ENCODE measurements at places on chromosomes 1 and 21.

- DNase-seq, result peak; percentile 48
Measured at GRCh38 chr1:109669246-109669948, 1.5 kb downstream of the GSTM2 start.

DNA sequence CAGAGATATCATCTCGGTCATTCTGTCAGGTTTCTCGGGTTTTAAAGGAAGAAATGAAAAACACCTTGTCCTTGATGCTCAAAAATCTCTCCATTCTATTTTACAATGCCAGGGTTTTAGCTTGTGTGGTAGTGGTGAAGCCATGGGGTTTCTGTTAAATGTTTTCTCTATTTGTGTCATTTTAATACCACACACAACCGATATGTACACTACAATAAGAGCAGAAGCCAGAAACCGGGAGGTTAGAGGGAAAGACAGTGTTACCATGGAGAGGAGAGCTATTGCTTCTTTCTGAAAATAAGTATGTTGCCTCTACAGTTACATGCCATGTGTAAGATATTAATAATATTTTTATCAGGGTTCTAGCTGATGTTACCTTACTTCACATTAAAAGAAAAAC is 2.8 kb downstream of the SLC35D1 start:
- DNase-seq, result no peak

- DNase-seq, result no peak
Measured at GRCh38 chr1:176959191-176959820, 205.2 kb downstream of the ASTN1 start.

DNA sequence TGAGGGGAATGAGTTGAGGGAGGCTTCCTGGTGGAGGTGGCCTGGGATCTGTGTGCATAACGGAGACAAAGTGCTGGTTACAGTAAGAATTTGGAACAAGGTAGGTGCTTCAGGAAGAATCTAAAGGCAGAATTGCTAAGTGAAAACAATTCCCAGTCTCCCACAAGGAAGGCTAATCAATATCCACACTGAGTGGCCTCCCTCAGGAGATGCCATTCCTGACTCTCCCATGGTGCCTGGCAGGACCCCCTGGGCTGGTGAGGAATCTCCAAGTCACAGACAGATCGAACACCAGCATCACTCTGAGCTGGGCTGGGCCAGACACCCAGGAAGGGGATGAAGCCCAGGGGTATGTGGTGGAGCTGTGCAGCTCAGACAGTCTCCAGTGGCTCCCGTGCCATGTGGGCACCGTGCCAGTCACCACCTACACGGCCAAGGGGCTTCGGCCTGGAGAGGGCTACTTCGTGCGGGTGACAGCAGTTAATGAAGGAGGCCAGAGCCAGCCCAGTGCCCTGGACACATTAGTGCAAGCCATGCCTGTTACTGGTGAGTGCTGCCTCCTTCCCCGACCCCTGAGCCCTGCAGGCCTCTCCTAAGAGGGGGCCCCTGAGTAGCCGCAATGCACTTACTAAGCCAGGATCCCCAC is 30.7 kb downstream of the IGFN1 start:
- no peak for DNase-seq

- no peak for DNase-seq
Measured at GRCh38 chr1:53350853-53351767, 23.2 kb upstream of the LRP8 start.

- DNase-seq, result no peak
Measured at GRCh38 chr1:229169399-229169798, 101.5 kb upstream of the RAB4A start.

GRCh38 chr1:41023279-41023990 is 1.9 kb upstream of the SLFNL1 start:
- DNase-seq, result no peak

GRCh38 chr21:36889401-36889800 is 77.1 kb downstream of the HLCS start:
- no peak for DNase-seq

DNA sequence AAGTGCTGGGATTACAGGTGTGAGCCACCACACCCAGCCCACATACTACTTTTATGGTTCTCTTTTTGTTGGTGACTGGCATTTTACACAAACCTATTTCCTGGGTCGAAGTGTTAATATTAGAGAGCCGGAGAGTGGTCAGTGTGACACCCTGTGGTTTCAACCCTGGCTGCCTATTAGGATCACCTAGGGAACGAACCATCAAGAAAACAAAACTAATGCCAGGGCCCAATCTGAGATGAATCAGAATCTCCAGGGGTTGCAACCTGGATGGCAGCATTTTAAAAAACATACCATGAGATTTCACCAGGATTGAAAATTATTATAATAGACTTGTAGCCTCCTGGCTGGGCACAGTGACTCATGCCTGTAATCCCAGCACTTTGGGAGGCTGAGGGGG is 6.1 kb downstream of the MRPS21 start:
- no peak for DNase-seq

DNA sequence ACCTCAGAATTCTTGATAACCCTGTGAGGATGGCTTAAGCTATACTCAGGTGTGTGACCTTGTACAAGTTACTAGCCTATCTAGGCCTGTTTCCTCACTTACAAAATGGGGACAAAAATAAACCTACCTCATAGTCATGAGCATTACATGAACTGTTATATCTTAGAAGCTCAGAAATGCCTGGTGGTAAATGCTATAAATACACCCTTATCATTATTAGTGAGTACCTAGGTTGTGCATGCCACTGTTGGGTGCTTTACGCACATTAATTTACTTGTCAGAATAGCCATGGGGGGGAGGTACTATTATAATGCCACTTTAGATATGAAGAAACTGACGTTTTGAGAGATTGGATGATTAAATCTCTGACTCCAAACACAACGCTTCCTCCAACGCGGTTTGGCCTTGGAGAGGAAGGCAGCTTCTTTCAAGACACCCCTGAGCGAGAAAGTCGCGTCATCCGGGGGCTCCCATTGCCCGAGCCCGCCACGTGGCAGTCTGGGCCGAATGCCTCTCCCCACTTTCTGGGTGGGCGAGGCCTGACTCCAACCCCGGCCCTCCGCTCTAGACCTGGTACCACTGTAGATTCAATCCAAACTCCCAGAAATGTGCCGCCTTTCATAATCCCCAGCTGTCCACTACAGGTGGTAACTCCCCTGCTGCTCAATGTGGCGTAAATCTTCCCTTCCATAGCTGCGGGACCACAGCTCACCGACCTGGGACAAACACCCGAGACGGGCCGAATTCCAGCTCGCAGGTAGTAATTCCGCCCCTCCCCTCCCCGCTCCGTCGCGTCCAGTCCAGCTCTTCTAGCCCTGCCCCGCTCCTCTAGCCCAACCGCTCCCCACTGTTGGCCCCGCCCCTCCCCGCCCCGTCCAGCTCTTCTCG is 771 bp upstream of the RAD54L start:
- peak; percentile 90 for DNase-seq

DNA sequence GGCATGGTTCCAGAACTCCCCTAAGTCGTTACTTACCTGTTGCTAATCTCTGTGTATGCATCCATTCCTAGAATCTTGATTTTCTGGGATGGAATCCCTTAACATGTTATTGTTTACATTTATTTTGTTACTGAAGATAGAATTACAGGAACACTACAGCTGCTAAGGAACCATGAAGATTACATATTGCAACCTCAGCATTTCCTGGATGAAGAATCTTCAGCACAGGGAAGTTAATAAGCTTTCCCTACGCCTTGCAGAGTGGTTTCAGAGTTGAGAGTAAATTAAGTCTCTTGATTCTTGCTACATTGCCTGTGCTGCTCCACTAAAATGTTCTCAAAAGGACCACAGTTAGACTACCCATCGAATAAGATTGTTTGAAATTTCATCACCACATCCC is 31.4 kb upstream of the GBP6 start:
- DNase-seq, result no peak

DNA sequence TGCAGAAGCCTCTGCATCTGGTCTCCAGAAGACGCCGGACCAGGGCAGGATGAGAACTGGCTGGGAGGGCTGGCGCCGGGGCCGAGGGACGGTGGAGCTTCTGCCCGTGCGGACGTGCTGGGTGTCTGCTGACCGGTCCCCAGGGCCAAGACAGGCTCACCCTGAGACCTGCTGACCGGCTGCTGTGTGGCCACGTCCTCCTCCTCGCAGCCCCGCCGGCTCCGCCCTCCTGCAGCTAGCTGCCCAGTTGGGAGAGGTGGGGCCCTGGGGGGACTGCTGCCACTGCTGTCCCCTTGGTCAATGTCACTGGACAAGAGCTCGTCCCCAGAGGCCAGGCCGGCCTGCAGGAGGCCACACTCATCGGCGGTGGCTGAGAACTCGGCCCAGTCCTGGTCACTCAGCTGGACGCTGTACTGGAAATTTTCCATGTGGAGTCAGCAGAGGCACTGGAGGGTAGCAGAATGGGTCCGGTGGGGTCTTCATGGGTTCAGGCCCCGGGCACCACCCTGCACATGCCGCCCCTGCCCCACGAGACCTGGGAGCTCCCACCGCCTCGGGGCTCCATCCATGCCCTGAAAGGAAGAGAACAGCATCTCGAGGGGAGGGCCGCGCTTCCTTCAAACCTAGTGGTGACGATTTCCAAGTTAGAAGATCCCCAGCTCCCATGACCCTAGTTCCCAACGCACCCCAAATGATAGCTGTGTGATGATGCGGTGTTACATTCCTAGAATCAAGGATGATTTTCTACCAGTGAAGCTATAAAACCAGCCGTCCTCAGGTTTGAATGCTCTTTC is 1.1 kb downstream of the PERM1 start:
- DNase-seq, result no peak

GRCh38 chr1:41486371-41487125 is 2.1 kb upstream of the EDN2 start:
- DNase-seq, result no peak

- no peak for DNase-seq
Measured at GRCh38 chr1:223008808-223009207, 134.2 kb downstream of the TLR5 start.

DNA sequence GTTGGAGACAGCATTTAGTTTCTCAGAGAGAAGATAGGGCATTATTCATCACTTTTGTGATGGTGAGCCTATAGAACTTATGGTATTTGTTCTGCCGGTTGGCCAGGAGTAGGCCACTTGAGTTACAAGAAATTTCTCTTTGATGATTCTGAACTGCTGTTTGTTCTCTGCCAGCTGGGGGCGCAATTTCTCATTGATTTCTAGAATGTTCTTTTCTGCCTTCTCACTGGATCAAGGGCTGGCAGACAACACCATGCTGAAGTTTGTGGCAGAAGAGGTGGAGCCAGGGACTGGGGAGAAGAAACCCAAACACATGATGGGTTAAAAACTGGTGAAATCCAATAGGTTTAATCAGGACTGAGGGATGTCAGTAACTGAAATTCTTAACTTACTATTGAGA is 360.6 kb downstream of the FAM72C start:
- DNase-seq, result peak; percentile 0

- DNase-seq, result no peak
Measured at GRCh38 chr1:118983558-118984041, 4.5 kb downstream of the TBX15 start.

DNA sequence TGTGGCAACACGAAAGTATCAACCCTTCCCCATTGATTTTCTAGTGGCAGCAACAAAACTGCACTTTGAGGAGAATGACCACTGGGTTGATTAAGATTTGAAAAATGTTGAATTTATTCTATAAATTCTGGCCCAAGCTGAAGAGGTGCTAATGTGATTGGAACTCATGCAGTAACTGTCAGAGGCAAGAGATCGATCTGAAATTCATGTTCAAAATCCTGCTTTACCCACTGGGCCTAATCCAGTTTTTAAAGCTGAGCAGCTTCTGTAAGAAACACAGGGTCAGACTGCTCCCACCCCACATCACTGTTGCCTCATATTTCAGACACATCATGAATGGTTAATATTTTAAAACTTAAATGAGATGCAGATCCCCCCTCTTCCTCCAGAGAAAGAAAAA is 617.5 kb upstream of the BEND5 start:
- DNase-seq, result no peak

GRCh38 chr1:87203904-87204303 is 124.8 kb upstream of the LMO4 start:
- DNase-seq, result no peak

- peak; percentile 71 for DNase-seq
Measured at GRCh38 chr1:50959303-50959912, 659 bp downstream of the FAF1 start.

- DNase-seq, result peak; percentile 17
Measured at GRCh38 chr1:33168556-33169289, 13.1 kb downstream of the TRIM62 start.

GRCh38 chr1:239617259-239617658 is 230.9 kb downstream of the CHRM3 start:
- DNase-seq, result no peak

DNA sequence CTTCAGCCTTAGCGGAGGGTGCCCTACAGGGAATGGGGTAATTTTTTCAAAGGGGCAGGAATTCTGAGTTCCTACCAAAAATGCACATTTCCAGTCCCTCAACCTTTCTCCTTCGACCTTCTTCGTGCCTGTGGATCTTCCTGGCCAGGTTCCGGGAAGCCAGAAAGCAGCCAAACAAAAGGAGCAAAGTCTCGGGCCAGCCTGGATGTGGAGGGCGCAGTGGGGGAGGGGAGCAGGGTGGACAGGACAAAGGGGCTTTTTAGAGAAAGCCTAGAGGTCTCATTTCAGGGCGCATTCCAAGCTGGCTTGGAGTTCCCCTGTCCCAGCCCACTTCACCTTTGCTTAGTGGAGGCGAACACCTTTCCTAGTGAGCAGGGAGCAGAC is 2.9 kb upstream of the INAVA start:
- no peak for DNase-seq

- DNase-seq, result no peak
Measured at GRCh38 chr1:223872308-223872901, 26.7 kb upstream of the TP53BP2 start.

GRCh38 chr1:4175566-4176405 is 275.7 kb upstream of the C1orf174 start:
- DNase-seq, result no peak

DNA sequence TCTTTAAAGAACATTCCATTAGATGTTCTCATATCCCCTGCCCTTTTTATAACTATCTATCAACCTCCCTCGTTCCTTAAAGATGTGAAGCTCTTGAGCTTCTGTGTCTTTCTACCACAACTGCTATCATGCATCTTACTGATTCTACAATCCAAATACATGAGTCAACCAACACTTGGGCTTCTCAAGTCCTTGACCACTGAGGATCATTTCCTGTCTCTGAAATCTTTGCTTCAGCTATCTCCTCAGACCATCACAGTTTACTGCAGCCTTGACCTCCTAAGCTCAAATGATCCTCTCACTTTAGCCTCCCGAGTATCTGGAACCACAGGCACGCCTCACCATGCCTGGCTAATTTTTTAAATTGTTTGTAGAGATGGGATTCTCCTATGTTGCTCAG is 75.2 kb downstream of the FMO4 start:
- no peak for DNase-seq

DNA sequence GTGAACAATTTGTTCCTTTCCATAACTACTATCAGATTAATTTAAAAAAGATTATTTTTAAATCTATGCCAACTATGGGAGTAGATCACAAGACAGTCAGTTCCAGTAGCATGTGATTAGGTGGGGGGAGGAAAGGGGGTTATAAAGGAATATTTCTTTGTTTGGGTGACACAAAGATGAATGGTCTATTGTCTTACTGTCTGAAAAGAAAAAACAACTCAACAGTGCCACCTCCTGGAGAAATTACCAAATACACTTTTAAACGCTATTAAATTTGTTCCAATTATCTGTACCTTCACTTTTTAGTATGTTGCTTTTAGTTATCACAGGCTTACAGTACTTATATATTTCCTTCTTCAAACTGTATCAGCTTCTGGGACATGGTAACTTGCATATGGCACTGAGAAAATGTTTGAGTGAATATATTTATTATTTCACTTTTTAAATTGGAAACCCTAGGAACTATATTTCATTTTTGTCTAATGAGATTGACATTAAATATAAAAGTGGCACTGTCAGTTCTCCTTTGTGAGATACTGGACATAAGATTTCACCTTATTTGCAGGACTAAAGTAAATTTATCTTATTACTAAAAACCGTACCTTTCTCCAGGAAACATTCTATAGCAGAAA is 1.7 kb upstream of the SORT1 start:
- peak; percentile 85 for DNase-seq
